ENCODE measurements at places on chromosomes 4 and X. TPM values are rescaled to one million over a fixed set of nuclear protein-coding genes. Genes with fewer than 3 reads are reported as not detected.

TEC gene
- total RNA-seq = 5.4 TPM

GYG2 gene
- 9.0 TPM for total RNA-seq

GRCh38 chr4:24471486-24472160 is 112.7 kb downstream of the DHX15 start:
- H3K4me3 ChIP-seq = peak overlapping the region; percentile 92
- H3K4me1 ChIP-seq = peaks cover 20% of the 10 kb centered on the region
- H3K27me3 ChIP-seq = peaks cover 38% of the 10 kb centered on the region
- no peak overlapping the region for H3K27ac ChIP-seq
- peak; percentile 8 for DNase-seq
- H3K36me3 ChIP-seq = peaks cover 30% of the 10 kb centered on the region

- H3K27ac ChIP-seq = no peak overlapping the region
- H3K27me3 ChIP-seq = no peaks in the 10 kb centered on the region
These were observed 74.3 kb downstream of the FRAS1 start for GRCh38 chr4:78131403-78131802.

- no peak for DNase-seq
- no peaks in the 10 kb centered on the region for H3K4me1 ChIP-seq
- no peak overlapping the region for H3K4me3 ChIP-seq
- no peak overlapping the region for H3K27ac ChIP-seq
- H3K27me3 ChIP-seq = no peaks in the 10 kb centered on the region
These were observed 80.7 kb downstream of the EVC start for GRCh38 chr4:5791654-5792053.
